ENCODE measurements at places on chromosomes 12 and 14. TPM values are rescaled to one million over a fixed set of nuclear protein-coding genes. Genes with fewer than 3 reads are reported as not detected.

The OS9 gene
- total RNA-seq, result 647 TPM

The KRT85 gene
- total RNA-seq, result not detected

GRCh38 chr12:123243671-123244262 is 10.5 kb downstream of the MTRFR start:
- peak; percentile 55 for DNase-seq

GRCh38 chr14:22884738-22885523 is 1.9 kb downstream of the REM2 start:
- no peak for DNase-seq

The OR6C2 gene
- not detected for total RNA-seq

GRCh38 chr12:53004582-53004981 is 1.7 kb upstream of the EIF4B start:
- DNase-seq, result peak; percentile 24

The AGAP2 gene
- 0.07 TPM for total RNA-seq

DNA sequence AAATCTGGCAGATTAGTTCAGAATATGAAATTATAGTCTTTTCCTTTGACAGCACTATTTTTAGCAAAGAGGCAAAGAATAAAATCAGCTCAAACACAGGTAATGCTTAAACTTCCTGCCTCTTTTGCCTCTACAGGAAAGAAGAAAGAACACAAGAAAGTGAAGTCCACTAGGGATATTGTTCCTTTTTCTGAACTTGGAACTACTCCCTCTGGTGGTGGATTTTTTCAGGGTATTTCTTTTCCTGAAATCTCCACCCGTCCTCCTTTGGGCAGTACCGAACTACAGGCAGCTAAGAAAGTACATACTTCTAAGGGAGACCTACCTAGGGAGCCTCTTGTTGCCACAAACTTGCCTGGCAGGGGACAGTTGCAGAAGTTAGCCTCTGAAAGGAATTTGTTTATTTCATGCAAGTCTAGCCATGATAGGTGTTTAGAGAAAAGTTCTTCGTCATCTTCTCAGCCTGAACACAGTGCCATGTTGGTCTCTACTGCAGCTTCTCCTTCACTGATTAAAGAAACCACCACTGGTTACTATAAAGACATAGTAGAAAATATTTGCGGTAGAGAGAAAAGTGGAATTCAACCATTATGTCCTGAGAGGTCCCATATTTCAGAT is 17.4 kb downstream of the TMPO start:
- peak; percentile 42 for DNase-seq
